D341Med (cell line): ENCODE measurements at places on chromosomes 2 and 18.
A peak's percentile ranks its signal among the peaks of the same experiment; 100 is the strongest.

GRCh38 chr2:239765076-239765845 lies 259.9 kb downstream of the NDUFA10 start:
- DNase-seq: no peak

DNA sequence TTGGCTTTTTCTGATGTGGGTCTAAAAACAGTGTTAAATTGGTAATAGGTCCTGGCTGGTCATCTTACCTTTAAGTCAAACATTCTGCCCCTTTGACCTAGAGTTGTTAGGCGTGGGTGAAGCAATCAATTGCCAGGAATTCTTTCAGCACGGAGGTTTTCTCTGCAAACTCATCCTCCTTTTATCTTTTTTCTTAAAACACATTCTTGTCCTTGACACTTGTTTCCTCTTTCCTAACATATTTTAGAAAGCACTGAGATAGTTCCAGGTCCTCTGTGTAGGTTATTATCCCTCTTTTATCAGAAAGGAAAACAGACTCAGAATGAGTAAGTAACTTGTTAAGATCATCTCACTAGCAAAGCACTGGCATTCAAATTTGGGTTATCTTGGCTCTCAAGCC lies 18.6 kb upstream of the AP1S3 start:
- DNase-seq: no peak

DNA sequence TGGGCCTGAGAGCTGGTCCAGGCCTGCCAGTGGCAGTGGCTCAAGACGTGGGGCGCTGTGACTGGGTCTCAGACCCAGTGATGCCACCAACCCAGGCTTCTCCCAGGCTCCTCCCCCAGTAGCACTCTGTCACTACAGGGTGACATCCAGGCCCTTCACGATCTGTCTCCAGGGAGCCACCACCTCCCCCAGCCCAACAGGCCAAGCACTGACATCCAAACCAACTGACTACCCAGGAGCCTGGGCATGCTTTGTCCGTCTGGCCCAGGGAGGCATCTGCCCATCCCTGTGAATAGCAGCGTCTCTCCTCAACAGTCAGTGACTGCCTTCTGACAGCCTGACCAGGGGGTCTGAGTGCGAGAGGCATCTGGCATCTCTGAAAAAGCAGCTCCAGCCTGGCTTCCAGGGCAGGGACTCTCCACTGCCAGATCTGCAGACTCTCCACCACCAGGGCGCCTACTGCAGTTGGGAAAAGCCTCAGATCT lies 13.0 kb downstream of the TEX44 start:
- peak; percentile 27 for DNase-seq

- no peak for DNase-seq
Measured at GRCh38 chr18:70376914-70377258, 88.0 kb downstream of the SOCS6 start.

GRCh38 chr2:55419233-55419678 lies 400 bp downstream of the CCDC88A start:
- peak; percentile 52 for DNase-seq

DNA sequence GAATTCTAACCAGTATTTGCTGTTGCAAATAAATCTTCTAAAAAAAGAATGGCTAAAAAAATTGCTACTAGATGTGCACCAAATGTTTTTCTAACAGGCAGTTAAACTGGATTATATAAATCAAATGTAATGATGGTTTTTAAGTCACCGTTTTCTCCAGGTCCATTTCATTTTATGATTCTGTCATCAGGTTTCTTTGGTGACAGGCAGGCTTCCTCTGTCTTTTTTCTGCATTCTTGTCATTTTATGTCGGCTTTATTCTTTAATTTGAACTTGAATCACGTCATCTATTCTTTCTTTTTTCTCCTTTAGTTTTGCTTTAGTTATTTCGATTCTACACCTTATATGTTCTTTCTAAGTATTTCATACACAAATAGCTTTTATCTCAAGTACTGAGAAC lies 212.5 kb downstream of the SOCS6 start:
- no peak for DNase-seq

GRCh38 chr2:163943403-163944346 lies 207.9 kb upstream of the FIGN start:
- no peak for DNase-seq

DNA sequence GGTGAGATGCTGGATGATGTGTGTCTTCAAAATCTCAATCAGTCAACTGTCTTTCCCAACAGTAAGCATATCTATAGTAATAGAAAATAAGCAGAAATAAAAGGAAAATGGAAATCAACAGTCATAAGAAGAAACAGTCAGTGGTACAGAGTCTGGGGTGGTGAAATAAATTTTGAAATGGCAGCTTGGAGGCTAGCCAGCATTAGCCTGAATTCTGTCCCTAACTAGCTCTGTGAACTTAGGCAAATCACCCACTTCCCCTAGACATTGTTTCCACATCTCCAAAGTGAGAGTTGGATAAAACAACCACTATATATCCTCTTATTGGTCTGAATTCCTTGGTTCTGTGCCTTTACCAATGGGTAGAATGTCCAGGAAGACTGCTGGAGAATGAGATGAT lies 189.7 kb upstream of the REV1 start:
- no peak for DNase-seq

- DNase-seq: peak; percentile 14
Measured at GRCh38 chr2:80086831-80087230, 217.7 kb downstream of the LRRTM1 start.

GRCh38 chr2:175049661-175050060 lies 44.5 kb upstream of the CHN1 start:
- DNase-seq: no peak

DNA sequence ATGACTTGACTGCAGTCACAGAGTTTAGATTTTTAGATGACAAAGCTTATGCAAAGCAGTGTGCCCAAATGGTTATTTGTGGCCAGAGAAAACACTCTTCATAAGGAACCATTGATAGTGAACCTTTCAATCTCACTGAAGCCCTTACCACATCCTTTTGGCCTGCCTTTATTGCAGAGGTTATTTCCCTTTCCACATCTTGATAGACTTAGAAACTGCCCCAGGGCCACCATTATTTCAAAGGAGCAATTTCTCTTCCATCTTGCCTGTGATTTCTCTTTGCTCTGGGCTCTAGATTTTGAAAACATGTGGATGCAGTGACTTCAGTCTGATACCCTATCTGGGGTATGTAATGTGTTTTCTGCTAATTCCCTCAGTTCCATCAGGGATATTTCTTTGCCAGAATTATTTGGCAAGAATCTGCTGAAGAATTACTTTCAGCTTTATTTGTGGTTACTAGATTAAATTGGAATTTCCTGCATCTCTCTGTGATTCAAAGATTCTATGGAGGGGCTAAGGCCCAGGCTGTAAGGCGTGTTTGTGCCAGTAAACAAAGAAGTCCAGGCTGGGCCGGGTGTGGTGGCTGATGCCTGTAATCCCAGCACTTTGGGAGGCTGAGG lies 51.0 kb downstream of the MOGAT1 start:
- no peak for DNase-seq

DNA sequence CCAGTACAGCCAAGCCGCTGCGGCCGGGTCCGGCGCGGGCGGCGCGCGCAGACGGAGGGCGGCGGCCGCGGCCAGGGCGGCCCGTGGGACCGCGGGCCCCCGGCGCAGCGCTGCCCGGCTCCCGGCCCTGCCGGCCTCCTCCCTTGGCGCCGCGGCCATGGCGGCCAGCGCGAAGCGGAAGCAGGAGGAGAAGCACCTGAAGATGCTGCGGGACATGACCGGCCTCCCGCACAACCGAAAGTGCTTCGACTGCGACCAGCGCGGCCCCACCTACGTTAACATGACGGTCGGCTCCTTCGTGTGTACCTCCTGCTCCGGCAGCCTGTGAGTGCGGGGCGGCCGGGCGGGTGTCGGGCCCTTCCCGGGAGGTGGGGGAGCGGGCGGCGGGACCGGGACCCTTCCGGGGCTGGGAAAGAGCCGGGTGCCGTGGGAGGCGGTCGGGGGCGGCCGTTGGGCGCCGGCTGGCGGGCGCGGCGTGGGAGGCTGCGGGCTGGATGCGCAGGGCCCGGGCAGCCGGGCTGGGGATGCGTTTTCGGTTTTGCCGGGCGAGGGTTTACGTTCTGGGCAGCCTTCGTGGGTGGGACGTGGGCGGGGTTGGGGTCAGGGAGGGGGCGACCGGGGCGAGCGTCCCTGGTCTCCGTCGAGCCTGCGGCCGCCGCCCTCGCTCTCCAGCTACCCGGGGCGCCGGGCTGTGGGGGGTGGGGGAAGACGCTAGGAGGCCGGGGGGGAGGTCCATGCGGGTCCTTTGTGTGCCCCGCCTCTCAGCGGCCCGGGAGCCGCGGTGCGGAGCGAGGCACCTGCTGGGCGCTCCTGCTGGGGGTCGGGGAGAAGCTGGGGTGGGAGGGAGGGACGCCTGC lies 537 bp downstream of the AGFG1 start:
- peak; percentile 78 for DNase-seq

- DNase-seq: no peak
Measured at GRCh38 chr2:190978389-190979053, 35.5 kb downstream of the STAT1 start.

DNA sequence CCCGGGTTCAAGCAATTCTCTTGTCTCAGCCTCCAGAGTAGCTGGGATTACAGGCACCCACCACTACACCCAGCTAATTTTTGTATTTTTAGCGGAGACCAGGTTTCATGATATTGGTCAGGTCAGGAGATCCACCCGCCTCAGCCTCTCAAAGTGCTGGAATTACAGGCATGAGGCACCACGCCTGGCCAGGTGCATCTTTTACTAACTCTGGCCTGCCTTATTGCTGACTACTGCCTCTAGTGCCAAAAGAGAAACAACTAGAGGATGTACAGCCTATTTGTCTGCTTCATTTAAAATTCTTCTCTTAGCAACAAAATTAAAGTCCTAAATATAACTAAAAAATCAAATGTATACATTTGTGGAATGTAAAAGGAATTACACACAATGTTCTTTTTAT lies 115.4 kb downstream of the BMPR2 start:
- no peak for DNase-seq

DNA sequence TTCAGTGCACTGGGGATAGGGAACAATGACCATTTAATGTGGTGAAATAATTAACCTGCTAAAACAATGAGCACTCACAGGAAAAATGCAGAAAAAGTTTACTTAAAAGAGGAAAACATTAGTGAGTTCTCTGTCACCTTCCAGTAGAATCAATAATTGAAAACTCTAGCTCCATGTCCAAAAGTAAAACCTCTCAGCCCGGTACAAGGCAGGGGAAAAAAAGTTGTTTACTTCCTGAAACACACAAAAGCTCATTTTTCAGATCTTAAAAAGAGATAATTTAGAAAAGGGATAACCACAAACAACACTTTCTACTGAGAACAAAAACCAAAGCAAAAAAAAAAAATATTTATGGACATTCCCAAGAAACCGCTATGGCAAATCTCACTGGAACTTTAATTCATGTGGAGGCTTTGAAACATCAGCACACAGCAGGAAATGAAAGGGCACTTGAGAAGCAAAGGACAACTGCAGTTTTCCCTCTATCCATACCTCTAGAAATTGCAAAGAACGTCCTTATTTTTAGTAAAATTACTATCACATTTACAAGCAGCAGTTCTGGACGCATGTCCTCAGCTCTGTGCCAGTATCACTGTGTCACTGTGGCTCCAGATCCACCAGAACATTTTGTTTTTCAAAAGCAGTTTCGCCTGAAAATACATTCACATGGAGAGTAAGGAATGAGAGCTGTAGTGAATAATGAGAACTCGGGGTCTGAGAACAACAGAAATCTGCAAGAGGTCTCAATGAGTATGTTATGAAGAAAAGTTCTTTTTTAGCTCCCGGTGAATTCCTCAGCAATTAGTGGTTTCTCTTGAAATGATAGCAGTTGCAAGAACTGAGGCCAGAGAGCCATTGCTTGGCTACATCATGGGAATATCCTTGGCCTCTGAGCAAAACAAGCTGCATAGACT lies 44.7 kb upstream of the DNAH7 start:
- no peak for DNase-seq

DNA sequence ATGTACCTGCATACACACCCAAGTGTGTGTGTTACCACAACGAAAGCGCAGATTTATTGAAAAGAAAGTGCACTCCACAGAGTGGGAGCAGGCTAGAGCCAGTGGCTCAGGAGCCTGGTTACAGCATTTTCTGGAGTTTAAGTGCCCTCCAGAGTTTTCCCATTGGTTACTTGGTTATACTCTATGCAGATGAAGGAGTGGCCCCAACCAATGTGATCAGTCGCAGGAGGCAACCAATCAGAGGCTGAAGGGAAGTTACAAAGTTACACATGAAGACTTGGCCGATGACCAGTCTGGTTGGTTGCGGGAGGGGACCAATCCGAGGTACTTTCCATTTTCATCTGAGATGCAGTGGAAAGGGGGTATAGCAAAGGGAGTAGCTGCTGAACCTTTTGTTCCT lies 13.5 kb upstream of the PRLH start:
- no peak for DNase-seq

- no peak for DNase-seq
Measured at GRCh38 chr18:827093-827677, 15.1 kb upstream of the YES1 start.

GRCh38 chr2:158659483-158659882 lies 135.6 kb upstream of the DAPL1 start:
- DNase-seq: no peak

DNA sequence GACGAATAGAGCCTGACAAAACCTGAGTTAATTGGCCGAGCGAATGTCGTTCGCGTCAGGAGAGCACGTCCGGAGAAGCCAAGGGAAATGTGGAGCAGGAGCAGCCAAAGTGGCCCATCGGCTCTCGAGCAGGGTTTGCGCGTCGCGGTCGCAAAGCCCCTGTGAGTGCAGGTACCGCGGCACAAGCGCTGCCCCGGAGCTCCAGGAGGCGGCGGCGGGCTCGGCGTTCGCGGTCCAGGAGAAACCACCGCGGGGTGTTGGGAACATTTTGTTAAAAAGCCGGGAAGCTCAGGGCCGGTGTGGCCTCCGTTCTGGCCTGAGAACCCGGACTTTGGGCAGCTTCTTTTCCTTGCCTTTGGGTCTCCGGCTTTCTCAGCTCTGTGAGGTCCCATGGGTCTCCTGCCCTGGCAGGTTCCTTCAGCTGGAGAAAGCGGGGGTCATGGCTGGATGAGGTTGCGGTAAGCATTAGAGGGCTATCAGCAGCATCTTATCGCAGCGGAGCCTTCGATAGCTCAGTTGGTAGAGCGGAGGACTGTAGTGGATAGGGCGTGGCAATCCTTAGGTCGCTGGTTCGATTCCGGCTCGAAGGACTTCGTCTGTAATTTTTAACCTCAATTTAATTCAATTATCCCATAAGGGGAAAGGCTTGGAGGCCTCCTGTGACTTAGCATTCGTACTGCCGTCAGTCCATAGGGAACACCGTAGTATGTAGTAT lies 1.0 kb upstream of the AGBL5 start:
- peak; percentile 88 for DNase-seq

DNA sequence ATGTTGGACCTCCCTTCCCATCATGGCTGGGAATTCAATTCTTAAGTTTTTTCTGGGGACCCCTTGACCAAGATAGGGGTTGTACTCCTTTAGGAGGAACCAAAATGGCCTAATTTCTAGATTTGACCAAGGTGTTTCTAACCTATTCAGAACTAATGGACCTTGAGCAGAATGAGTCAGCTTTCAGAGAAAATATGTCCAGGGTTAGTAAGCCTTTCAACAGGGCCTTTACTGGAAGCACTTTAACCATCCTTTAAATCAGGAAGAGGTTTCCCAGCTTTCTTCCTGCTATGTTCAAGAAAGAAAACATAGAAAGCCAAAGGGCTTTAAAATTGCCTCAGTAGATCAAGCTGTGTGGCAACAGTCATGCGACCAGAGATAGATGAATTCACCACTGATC lies 1184.9 kb upstream of the ACVR2A start:
- DNase-seq: no peak
